SIG-M5 (cell line): ENCODE measurements at places on chromosomes 11 and 22.

DNA sequence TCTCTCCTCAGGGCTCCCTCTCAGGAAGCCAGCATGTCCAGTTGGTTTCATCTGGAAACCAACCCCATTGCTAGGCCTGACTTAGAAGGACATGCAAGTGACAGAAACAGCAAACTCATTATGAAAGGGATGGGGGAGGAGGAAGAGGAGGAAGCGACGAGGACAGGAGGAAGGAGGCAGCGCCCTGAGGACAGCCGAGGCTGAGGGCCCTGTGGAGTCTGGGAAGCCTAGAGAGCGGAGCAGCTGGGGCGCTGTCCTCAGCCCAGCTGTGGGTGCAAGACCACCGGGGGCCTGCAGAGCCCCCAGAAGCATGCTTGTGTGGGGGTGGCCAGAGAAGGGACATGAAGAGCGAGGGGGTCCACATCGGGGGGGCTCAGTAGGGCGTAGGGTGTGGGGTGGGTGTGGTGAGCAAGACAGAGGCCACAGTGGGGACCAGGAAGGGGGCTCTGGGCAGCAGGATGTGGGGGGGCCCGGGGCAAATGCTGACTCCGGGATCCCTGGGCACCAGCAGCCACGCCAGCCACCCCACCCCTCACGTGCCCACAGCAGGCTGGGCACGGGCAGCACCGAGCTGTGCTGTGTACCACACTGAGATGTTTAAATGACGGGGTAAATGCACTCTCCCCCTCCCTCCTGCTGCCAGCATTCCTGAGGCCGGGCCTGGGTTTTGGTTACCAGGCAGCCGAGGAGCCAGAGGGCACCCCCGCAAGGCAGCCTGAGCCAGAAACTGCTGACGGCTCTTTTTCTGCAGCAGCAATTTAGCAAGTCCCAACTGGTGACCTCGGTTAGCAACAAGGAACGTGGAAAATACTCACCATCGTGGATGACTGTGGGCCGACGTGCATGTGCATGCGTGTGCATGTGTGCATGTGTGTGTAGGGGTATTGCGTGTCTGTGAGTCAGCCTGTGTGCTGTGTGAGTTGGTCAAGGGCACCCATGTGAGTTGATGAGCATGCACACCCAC, 82.7 kb upstream of the LINC01488 start:
- DNase-seq: no peak

DNA sequence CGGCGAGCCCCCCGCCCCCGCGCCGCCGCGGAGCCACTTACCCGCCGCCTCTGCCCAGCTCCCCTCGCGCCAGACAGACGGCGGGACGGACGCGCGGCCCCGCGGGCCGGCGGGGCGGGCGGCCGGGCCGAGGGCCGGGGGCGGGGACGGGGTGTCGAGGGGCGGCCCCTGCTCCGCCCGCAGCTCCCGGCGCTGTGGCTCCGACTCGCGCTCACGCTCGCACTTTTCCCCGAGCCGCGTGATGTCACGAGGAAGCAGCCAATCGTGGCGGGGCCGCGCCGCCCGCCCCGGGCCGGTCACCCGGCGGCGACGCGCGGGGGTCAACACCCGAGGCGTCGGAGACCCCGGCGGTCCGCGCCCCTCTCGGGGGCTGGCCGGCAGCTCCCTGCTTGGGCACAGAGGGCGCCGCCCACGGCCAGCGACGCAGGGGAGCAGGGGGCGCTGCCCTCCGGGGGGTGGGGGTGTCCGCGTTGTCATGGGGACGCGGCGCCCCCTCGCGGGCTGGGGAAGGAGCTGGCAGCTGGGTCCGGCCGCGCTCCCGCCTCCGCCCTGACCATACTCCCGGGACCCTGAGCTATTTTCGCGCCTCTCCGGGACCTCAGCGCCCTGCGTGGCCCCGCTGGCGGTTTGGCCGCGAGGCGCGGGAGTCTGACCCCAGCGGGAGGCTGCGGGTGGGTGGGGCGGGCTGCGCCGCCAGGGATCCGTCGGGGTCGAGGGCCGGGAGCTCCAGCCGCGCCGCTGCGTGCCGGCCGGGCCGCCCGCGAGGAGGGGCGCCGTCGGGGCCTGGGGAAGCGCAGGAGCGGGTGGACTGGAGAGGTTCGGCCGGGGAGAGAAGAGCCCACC, at the start of gene CHRM4:
Gene CHRM4, minus strand, starts transcription at position 199 of the 843 bp plus-strand sequence. CDS start 5,219 bp downstream, outside the sequence.
- DNase-seq: no peak

DNA sequence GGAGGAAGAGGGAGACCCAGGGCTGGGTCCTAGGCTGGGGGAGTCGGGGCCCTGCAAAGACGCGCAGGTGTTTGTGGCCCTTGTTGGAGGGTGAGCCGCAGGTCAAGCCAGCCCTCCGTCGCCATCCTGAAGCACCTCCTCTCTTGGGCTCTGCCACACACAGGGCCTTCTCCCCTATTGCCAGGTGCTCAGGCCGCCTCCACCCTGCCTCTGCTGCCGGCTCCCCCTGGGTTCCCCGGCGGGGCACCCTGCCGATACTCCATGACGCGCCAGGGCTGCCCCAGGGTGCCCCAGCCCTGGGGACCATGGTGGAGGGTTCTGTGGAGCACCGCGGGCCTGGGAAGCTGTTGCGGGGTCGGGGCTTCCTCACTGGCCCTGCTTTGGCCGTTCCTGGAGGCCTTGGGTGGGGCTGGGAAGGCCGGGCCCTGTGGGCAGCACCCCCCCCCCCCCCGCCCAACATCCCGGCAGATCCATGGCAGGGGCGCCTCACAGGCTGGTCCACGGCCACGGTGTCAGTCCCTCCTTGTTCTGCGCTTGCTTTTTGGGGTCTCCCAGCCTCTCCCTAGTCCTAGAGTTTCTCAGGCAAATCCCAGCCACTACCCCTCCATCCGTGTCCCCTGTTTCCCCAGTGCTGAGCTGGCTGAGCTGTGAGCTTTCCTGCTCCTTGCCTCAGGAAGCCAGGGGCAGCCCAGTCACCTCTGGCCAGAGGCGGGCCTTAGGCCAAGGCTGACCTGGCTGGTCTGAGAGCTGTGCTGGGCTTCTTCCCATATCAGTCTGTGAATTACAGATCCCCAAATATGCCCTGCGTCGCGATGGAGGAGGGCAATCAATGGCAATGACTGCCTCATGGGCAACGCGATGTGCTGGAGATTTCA, 2.3 kb upstream of the ADORA2A start:
- DNase-seq: no peak

- DNase-seq: peak; percentile 92
Observed at GRCh38 chr22:36860821-36861659, at the start of gene NCF4. Gene NCF4, plus strand, starts transcription at chr22:36861006. Its CDS starts 166 bp downstream, at chr22:36861172.

DNA sequence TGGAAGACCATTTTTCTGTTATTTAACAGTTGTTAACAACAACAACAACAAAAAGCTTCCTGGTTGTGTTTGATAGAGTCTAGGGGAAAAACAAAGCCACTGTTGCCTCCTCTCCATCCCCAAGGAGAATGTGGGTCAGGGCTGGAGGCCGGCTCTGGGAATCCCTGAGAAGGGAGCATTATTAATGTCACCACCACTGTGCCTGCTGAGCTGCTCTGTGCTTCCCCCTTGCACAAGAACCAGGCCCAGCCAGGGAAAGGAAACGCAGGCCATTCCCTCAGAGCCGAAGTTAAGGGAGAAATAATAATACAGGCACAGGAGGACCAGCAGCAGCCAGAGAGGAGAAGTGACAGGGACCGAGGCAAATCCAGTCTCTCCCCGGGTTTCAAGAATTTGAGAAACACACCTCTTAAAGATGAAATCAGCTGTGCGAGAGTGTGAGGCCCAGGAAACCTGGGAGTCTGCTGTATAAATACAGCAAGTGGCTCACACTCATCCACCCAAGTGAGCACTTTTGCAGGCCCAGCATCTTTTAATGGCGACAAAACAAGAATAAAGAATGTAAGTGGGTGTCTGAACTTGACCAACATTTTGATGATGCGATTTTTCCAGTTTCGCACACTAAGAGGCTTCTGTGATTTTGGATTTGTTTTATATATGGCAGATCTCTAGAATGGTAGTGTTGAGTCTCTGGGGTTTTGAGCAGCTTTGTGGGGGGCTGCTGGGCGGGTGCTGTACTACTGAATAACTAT, 539.2 kb downstream of the NTM start:
- no peak for DNase-seq

DNA sequence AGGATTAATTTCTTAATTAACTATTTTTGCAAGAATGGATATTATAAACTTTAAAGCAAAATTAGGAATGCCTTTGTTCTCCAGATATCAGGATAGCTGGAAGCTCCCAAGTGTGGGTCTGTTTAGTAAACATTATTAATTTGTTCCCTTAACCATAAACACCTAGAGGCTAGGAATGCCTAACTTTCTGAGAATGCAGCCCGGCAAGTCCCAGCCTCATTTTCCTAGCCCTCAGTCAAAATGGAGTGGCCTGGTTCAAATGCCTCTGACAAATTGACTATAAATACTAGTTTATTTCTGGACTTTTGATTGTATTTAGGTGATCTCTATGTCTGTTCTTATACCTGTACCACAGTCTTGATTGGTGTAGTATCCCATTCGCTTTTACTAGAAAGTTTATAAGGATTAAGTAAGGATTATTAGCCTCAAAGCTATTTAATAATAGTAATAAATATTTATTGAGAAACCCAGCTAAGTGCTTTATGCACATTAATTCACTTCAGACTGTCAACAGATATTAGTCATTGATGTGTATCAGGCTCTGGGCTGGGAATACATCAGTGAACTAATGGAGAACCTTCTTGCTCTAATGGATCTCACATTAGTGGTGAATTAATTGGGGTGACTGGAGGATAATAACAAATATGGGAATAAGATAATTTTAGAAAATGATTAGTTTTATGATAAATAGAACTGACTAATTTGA, 25.8 kb downstream of the PPME1 start:
- no peak for DNase-seq

- DNase-seq: no peak
Observed at GRCh38 chr11:33052231-33052630, 12.9 kb downstream of the TCP11L1 start.

DNA sequence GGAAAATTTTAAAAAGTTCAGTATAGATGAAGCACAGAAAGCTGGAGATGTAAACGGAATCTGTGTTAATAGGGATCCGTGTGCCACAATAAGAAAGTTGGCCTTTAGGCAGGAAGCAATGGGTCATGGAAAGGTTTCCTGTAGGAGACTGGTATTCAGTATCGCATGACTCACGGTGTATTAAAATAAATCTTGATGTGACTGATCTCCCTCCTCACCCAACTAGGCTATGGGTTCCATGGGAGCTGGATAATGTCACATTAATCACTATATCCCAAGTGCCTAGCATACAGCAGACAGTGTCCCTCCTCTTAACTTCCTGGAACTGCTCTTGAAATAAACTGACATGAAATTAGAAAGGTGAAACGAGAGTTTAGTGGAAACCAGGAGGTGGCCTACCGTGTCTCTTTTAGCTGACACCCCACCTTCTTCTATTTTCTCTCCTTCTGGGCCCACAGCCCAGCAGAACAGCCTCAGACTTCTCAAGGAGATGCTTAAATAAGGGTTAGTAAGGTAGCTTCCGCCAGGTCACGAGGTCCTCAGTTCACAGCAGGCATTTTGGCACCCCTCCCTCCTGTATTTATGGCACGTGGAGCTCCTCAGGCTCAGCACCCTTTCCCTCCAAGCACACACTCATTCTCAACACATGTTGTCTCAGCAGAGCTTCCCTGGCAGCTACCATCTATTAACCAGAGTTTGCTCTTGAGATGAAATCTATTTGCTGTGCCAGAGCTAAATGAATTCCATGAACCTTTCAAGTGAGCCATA, 118.8 kb downstream of the NXPE2 start:
- no peak for DNase-seq

DNA sequence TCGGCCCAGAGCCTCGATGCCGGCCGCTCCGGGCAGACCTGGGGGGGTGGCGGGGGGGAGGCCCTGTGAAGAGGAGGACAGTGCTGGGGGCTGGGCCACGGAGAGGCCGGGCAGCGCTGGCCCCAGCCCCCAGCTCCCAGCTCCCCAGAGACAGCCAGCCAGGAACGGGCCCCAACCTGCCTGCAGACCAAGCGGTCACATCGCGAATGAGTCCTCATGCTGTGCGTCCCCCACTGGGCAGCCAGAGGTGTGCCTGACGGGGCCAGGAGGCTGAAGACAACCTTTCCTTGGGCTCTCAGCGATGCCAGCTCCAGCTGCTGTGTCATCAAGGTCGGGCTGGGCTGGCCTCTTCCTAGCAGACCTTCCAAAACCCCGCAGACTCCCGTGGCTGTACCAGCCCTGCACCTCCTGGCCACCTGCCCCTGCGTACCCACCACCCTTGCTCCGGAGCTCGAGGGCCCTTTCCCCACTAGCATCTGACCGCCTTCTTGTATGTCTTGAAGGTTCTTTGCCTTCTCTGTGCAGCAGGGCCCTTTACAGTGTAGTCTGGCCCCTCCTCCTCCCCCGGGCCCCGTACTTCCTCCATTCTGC, 88.4 kb downstream of the CDKN1C start:
- no peak for DNase-seq

GRCh38 chr11:26333906-26334305, 2.0 kb downstream of the ANO3 start:
- no peak for DNase-seq

GRCh38 chr11:118437208-118438125, 1.2 kb downstream of the KMT2A start:
- DNase-seq: no peak

GRCh38 chr11:61963282-61964057, 4.0 kb downstream of the FTH1 start:
- DNase-seq: peak; percentile 51

DNA sequence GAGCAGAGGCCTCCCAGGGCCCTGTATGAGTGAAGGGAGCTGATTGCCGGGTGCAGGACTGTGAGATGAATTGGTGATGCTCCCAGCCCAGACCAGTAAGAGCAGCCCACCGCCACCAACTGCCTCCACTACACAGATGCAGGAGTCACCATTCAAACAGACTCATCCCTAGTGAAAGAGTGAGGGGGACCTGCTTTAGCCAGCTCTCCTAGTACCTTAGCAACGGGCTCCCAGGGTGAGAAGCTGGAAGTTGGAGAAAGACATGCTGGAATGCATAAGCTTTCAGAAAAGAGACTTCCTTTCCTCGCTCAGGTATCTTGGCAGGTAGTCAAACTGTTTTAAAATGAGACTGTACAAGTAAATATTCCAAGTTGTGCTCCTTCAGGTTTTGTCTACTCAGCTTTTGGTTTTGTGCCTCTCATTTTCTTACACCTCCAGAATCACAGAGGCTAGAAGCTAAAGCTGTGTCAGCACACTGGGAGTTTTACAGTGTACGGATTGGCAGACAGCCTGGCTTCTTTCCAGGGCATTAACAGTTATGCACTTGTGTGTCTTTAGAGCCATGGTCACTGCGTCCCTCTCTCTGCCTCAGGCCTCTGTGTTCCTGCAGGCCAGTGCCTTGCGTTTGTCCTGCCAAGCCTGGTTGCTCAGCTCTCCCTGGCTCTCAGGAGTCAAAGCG, 146.2 kb downstream of the ATXN10 start:
- DNase-seq: no peak

GRCh38 chr22:38756711-38757463, 1.1 kb upstream of the SUN2 start:
- no peak for DNase-seq
